Gastrocnemius medialis (tissue), 4 donors: ENCODE measurements at places on chromosomes 1 and 21. TPM values are rescaled to one million over a fixed set of nuclear protein-coding genes. Genes with fewer than 3 reads are reported as not detected.
A peak's percentile ranks its signal among the peaks of the same experiment; 100 is the strongest.

Gene EXO1
- total RNA-seq, result 0.20 TPM

Gene TNNI3K
- total RNA-seq, result 1.2 TPM

Gene TMCO1
- 46.9 TPM for total RNA-seq

Gene SLC35D1
- 6.7 TPM for total RNA-seq

DNA sequence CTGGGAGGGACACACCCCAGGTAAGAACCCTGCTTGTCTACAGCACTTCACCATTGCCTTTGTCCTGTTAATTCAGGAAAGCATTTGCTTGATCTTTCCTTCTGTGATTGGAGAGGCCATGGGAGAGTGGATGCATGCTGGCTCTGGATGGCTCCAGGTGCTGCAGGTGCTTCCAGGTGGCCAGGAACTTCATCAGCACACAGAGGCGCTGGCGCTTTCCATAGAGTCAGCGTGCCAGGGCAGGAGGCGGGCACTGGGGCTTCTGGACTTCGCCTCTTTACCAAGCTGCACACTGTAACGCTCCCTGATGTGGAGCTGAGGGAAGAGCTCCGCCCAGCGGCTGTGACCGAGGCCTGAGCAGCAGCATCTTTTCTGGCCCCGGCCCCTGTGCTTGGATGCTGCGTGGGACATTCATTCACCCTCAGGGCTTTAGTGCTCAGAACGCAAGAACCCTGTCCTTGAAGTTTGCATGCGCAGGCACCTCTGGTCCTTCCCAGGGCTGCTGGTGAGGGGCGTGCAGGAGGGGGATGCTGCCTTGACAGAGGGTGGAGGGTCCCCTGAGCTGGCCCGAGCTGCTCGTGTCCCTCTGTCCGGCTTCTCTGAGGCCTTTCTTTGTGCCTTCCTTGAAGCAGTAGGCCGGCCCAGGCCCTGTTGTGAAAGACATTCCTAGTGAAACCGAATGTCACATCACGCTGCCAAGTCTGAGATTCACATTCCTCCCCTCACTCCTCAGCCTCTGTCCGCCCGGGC, 1.6 kb upstream of the MX2 start:
- peak; percentile 55 for DNase-seq
- no peaks in the 10 kb centered on the region for H3K4me1 ChIP-seq
- no peaks in the 10 kb centered on the region for H3K36me3 ChIP-seq
- H3K27ac ChIP-seq, result peak overlapping the region; percentile 83
- no peak overlapping the region for H3K4me3 ChIP-seq
- no peaks in the 10 kb centered on the region for H3K27me3 ChIP-seq

- no peak overlapping the region for H3K4me3 ChIP-seq
- DNase-seq, result no peak
- H3K27me3 ChIP-seq, result no peaks in the 10 kb centered on the region
Measured at GRCh38 chr1:26097696-26098095, 13.9 kb upstream of the PDIK1L start.

GRCh38 chr1:245688536-245689453, 534.0 kb downstream of the KIF26B start:
- no peak for DNase-seq
- no peaks in the 10 kb centered on the region for H3K4me1 ChIP-seq
- H3K36me3 ChIP-seq, result no peaks in the 10 kb centered on the region
- no peak overlapping the region for H3K27ac ChIP-seq

DNA sequence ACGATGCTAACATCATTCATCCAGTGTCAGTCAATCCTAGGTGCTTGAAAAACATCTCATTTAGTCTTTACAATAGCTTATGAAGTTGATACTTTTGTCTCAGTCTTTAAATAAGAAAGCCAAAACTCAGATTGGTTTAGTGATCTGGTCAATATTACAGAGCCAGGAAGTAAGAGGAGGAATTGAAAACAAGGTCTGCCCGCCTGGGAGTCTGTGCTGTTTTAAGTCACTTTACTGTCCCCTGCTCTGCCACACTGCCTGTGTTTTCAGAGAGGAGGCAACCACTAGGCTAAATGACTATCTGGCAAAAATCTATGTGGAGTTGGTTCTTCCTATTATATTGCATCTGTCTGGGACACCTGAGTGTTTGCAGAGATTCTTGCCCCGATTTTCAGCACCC, 62.3 kb downstream of the ST6GALNAC3 start:
- no peak for DNase-seq
- H3K4me1 ChIP-seq, result no peaks in the 10 kb centered on the region
- no peaks in the 10 kb centered on the region for H3K36me3 ChIP-seq
- no peaks in the 10 kb centered on the region for H3K27me3 ChIP-seq
- H3K4me3 ChIP-seq, result no peak overlapping the region

GRCh38 chr1:6489799-6490180, 1.7 kb downstream of the PLEKHG5 start:
- H3K4me3 ChIP-seq, result peak overlapping the region; percentile 59
- DNase-seq, result no peak
- H3K27ac ChIP-seq, result peak overlapping the region; percentile 2
- H3K27me3 ChIP-seq, result peaks cover 13% of the 10 kb centered on the region
- H3K4me1 ChIP-seq, result peaks cover 12% of the 10 kb centered on the region

DNA sequence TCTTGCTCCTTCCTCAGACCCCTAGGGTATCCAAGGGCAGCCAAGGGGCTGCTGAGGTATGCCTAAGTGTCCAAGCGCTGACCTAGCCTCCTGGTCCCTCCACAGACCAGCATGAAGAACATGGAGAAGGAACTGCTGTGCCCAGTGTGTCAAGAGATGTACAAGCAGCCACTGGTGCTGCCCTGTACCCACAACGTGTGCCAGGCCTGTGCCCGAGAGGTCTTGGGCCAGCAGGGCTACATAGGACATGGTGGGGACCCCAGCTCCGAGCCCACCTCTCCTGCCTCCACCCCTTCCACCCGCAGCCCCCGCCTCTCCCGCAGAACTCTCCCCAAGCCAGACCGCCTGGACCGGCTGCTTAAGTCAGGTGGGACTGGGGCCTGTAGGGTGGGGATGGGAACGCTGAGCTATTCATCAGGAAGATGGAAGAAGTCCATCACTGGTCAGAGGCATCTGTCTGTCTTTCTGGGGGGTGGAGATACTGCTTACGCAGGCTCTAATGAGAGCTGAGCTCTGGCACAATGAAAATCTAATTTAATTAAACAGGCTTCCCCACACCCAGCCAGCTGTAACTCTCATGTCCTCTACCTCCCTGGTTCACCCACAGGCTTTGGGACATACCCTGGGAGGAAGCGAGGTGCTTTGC, 1.8 kb downstream of the TRIM46 start:
- H3K36me3 ChIP-seq, result no peaks in the 10 kb centered on the region
- no peak overlapping the region for H3K4me3 ChIP-seq
- peaks cover 14% of the 10 kb centered on the region for H3K4me1 ChIP-seq
- peaks cover 15% of the 10 kb centered on the region for H3K27me3 ChIP-seq
- H3K27ac ChIP-seq, result no peak overlapping the region

GRCh38 chr1:61287734-61288133, 205.4 kb downstream of the NFIA start:
- no peak overlapping the region for H3K4me3 ChIP-seq
- H3K36me3 ChIP-seq, result no peaks in the 10 kb centered on the region
- peaks cover 35% of the 10 kb centered on the region for H3K4me1 ChIP-seq
- H3K27me3 ChIP-seq, result no peaks in the 10 kb centered on the region
- H3K27ac ChIP-seq, result no peak overlapping the region
- no peak for DNase-seq

- H3K4me1 ChIP-seq, result peaks cover 8% of the 10 kb centered on the region
- H3K27ac ChIP-seq, result no peak overlapping the region
- DNase-seq, result no peak
- H3K4me3 ChIP-seq, result no peak overlapping the region
- no peaks in the 10 kb centered on the region for H3K36me3 ChIP-seq
- H3K27me3 ChIP-seq, result no peaks in the 10 kb centered on the region
Measured at GRCh38 chr1:209607795-209608178, 24.3 kb downstream of the CAMK1G start.
